Vagina (tissue), 2 donors: ENCODE measurements at places on chromosomes 5 and 9.

DNA sequence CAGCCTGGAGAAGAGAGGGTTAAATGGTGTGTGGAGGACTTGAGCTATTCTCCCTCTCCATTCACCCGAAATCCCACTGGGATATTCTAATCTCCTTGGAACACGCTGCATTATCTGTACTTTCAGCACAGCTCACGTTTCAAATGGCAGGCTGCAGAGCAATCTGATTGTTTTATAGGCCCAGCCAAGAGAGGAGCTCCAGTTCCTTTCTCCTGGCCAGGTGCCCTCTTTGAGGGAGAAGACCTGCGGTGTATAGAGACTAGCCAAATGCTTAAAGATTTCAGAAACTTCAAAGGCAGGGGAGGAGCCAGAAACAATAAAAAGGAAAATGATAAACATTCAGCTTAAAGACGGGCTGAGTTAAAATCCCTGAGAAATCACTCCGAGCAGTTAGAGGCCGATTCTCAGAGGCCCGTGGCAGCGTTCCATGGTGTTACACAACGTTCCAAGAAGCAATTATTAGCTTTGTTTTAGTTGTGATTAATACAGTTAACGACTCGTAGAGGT, 564.0 kb upstream of the KLF4 start:
- DNase-seq: peak; percentile 89

GRCh38 chr9:37992924-37993349, 76.1 kb downstream of the SHB start:
- no peak for DNase-seq

DNA sequence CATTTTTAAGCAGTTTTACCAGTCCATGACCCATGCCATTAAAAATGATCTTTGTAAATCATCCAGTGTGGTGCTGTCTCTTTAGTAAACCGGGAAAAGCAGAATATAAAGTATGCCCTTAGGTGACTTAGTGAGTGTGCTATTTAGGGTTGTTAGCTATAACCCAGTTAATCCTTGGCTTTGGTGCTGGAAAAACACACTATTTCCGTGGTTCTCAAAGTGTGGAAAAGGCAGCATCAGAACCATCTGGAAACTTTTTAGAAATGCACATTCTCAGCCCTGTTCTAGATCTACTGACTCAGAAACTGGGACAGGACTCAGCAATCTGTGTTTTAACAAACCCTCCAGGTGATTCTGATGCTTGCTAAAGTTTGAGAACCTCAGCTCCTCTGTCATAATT, 123.6 kb upstream of the ZNF608 start:
- no peak for DNase-seq

DNA sequence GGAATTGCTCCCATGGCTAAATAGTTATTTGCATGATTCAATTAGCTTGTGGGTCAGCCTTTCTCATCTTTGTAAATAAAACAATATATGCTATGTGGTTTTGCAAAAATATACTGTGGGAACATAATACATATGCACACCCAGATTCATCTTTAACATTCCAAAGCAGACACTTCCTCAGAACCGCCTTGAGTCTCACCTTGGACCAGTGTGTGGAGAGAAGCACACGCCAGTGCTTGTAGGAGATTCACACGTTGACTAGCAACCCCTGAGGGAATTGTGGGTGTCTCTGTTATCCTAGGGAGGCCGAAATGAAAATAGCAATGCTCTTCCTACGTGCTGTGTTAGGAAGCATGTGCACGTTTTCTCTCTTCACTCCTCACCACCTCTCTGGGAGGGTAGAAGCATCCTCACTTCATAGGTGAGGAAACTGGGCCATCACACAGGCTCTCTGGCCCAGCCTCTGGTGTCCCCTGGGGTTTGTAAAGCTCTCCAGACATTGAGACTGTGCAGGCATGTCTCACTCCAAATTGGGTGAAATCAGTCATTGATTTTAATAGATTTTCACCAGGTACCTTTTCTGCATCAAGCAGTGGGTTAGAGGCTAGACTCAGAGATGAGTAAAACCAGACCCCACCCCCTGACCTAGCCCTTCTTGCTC, 221.7 kb downstream of the PBX3 start:
- no peak for DNase-seq
